ENCODE measurements at places on chromosomes 3 and 15.

DNA sequence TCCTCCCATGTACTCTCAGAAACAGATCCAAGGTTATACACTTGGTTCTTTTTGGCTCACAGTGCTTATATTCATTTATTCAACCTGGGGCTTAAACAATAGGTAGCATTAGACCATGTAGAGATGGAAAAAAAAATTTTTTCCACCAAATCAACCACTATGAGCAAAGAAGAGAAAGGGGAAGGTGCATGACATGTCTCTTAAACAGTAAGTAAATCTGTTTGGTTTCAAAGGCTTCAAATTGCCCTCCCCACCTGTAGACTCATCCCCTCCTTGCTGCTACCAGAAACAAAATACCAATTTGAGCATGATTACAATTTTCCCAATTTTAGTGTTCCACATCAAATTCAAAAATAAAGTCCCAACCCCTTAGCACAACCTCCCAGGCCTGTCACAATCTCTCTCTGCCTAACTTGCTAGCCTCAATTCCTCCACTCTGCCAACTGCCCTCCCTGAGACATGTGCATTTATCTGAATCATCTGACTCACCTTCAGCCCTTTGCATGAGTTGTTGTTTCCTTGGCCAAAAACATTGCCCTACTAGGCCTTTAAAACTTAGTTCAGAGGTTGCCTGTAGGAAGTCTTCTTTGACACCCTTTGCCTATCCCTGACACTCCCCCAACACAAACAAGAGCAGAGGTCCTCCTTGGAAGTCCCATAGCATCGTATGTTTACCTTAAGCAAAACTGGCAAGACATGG, 30.3 kb upstream of the TSC22D2 start:
- no peak for DNase-seq

DNA sequence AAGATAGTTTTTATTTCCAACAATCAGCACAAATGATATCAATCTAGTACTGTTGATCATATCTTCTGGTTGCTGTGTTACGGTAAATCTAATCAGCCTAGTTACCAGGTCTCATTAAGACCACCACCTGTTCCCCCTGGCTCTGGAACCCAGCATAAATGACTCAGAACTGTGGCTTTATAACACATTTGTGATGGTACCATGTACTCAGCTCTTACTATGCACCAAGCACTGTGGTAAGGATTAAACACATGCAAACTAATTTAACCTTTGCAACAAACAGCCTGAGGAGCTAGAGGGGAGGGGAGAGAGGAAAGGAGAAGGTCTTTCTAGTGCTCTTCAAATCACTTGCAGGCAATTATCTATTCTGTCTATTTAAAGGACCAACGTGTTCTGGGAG, 173.9 kb upstream of the LMCD1 start:
- DNase-seq, result no peak

GRCh38 chr3:99925584-99926230, 108.0 kb downstream of the CMSS1 start:
- DNase-seq, result peak; percentile 45

GRCh38 chr3:3172627-3173026, 6.9 kb downstream of the CRBN start:
- DNase-seq, result peak; percentile 6

DNA sequence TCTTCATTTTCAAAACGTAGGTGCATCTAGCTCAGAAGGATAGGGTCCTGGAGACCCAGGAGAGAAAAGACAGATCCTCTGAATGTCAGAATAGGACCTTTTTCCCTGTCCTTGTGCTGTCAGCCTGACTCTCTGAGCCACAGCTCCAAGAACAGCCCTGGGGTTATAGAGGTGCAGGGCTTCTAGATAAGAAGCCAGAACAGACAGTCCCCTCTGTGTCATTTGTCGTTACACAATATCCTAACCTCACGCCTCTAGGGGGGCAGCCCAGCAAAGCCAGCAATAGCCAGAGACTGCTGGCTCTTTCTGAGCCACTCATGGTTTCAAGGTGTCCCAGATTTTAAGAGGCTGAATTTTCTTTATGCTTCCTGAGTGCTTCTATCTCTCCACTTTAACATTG, 153.2 kb upstream of the THBS1 start:
- DNase-seq, result no peak

DNA sequence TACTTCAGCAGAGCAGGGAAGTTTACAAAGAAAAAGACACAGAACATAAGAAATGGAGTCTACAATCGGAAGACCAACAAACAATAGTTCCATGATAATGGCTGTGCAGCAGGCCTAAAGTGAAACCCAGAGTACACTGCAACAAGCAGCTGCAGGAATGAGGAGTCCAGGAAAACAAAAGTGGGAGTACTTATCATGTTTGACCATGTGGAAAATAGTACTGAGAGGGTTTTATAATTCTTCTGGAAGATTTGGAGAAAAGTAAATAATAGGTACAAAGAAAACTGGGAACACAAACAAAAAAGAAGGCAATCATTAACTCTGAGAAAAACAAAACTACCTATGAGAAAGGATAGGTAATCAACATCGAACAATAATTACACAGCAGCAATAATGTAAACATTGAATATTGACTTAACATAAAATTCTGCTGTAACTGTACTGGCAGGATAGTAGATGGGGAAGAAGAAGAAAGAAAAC, 87.5 kb downstream of the NEK10 start:
- no peak for DNase-seq

DNA sequence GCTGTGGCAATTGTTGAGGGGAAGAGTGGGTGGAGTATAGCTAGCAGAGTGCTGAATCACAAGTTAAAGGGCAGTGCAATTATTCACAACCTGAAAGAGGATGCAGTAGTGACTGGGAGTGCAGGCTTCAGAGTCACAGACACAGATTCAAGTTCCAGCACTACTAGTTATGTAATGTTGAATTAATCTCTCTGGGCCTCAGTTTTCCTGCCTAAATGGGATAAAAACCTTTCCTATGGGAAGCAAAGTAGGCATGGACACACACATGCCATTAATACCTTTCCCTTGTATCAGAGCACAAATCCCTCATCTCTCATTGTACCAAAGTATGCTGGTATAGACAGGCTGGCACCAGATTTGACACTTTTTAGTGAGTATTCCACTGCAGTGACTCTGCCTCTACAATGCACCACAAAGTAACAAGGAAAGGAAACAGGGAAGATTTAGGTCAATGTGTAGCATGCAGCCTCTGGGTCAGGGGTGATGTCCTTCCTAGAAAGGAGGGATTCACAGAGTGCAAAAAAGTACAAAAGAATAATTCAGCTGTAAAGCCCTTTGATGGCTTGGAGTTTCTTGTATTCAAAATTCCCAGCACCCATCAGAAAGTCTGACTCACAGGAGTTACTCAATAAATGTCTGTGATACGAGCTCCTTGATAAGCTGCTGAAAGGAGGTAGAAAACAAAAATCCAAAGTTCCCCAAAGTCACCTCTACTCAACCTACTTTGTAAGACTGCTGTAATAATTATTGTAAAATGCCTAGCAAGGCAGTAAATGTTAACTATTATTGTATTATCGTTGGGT, 507.5 kb upstream of the TGFBR2 start:
- DNase-seq, result peak; percentile 20

GRCh38 chr15:79811406-79812405, 85.1 kb downstream of the MTHFS start:
- DNase-seq, result no peak

DNA sequence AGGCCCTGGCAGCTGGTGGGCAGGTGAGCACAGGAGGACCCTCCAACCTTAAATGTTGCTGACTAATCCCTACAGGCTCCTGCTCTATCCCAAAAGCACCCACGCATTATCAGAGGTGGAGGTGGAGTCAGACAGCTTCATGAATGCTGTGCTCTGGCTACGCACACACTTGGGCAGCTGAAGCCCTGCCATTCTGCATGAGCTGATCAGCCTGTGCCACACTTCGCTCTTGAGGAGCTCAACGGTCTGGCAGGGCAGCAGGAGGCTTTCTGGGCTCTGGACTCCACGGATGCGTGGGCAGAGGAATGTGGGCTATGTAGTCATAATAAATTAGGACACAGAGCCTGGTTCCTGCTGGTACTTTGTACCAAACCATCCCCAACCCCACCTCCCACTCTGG, 6.1 kb downstream of the MST1 start:
- DNase-seq, result no peak

- peak; percentile 9 for DNase-seq
Observed at GRCh38 chr15:63054985-63055384, 12.4 kb downstream of the TPM1 start.

GRCh38 chr3:101216710-101217465, 103.5 kb downstream of the IMPG2 start:
- DNase-seq, result no peak

GRCh38 chr15:25789616-25789999, 73.5 kb downstream of the ATP10A start:
- DNase-seq, result no peak

GRCh38 chr3:109257269-109257668, 59.0 kb downstream of the DPPA2 start:
- peak; percentile 11 for DNase-seq

GRCh38 chr3:45224824-45225464, 1.1 kb downstream of the TMEM158 start:
- DNase-seq, result peak; percentile 26

Data from A673 (cell line).